Upper lobe of right lung (tissue), 1 donor: ENCODE measurements at places on chromosomes 7 and 10. TPM values are rescaled to one million over a fixed set of nuclear protein-coding genes. Genes with fewer than 3 reads are reported as not detected.

The LBX1 gene
- not detected for total RNA-seq

The GRID2IP gene
- 0.46 TPM for total RNA-seq

The DOCK4 gene
- 100 TPM for total RNA-seq

The RFC2 gene
- total RNA-seq: 16.3 TPM

- H3K27ac ChIP-seq: no peak overlapping the region
- no peaks in the 10 kb centered on the region for H3K4me1 ChIP-seq
Observed at GRCh38 chr7:158399762-158400161, 187.9 kb downstream of the PTPRN2 start.

GRCh38 chr7:139699640-139700504 lies 77.9 kb downstream of the HIPK2 start:
- no peak overlapping the region for H3K4me3 ChIP-seq
- no peaks in the 10 kb centered on the region for H3K27me3 ChIP-seq
- DNase-seq: no peak

DNA sequence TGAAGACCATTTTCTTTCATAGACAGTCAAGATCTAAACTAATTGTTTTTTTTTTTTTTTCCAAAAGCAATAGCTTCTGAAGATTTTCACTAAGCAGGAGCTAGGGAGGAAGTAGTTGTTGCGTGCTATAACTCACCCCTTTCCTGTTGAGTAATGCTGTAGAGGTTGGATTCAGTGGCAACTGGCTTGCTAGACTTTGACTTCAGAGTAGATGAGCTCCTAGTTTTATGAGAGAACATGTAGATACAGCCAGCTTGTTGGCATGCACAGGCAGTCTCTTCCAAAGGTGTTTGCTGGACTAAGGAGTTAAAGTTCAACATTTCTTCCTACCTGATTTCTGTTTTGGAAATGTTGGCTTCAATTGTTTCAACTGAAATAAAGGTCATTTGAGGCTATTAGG lies 66.2 kb upstream of the MXI1 start:
- no peaks in the 10 kb centered on the region for H3K36me3 ChIP-seq
- peaks cover 21% of the 10 kb centered on the region for H3K4me1 ChIP-seq
- no peak for DNase-seq

DNA sequence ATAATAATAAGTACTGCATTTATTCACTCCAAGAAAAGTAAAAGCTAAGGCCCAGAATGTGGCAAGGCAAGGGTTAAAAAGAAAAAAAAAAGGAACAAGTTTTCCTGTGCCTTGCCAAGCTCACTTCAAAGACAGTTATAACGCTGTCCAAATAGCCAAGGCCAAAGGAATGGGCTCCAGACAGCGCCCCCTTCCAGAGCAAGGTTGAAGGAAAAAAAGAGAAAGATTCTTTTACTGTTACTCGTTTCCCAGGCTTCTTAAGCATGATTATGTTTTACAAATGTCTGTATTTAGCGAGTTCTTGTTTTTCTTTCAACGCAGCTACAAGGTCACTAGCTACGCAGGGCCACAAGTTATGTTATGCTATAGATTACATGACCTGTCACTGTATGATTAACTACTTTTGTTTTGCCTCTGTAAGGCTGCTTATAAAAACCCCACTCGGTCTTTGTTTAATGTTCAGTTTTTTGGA lies 9.1 kb upstream of the EIF4H start:
- no peak overlapping the region for H3K27ac ChIP-seq
- H3K36me3 ChIP-seq: no peaks in the 10 kb centered on the region
- H3K4me1 ChIP-seq: no peaks in the 10 kb centered on the region
- no peaks in the 10 kb centered on the region for H3K27me3 ChIP-seq
- DNase-seq: no peak
- no peak overlapping the region for H3K4me3 ChIP-seq

DNA sequence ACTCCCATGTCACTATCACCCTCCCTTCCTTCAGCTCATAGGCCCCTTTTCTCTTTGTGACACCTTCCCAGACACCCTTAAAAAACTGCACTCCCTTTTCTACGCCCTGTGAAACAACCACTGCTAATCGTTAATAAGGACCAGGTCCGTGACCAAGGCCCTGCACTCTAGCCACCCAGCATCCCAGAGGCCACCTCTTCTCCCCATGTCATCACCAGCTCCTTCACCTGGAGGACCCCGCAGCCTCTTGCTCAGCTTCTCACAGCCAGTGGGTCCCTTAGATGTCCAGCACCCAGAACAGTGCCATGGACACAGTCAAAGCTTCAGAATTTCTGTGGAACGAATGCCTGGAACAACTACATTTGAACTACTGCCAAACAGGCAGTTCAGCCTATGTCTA lies 2.3 kb downstream of the PARD3 start:
- H3K4me3 ChIP-seq: no peak overlapping the region
- DNase-seq: no peak
- H3K27me3 ChIP-seq: no peaks in the 10 kb centered on the region
- H3K27ac ChIP-seq: no peak overlapping the region
- peaks cover 17% of the 10 kb centered on the region for H3K4me1 ChIP-seq

DNA sequence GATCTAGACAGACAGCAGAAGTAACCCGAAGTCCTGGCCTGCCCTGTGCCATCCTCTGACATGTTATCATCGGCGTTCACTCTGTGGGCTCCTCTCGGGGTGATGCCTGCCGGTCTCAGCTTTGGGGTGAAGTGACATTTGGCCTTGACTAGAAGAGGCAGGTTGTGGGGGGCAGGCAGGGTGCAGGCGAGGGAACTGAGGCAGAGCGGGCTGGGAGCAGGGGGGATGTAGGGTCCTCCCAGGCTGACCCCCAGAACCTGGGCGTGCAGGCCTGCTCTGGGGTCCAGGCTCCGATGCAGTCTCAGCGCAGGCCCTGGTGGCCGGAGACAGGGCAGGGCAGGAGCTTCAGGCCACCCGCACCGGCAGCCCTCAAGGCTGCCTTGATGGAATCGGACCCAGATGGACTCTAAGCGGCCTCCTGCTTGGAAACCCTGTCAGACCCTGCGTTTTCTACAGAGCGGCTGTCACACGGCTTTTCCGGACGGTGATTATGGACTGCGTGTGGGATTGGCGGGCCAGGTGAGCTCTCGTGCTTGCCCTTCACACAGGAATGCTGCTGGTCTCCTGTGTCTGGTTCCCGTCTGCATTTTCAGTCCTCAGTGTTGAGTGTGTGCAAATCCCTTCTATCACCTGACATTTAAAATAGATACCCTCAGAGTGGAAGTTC lies 842 bp upstream of the JAKMIP3 start:
- H3K4me1 ChIP-seq: peaks cover 10% of the 10 kb centered on the region
- peak overlapping the region; percentile 53 for H3K4me3 ChIP-seq
- no peak overlapping the region for H3K27ac ChIP-seq
- no peaks in the 10 kb centered on the region for H3K27me3 ChIP-seq
- no peaks in the 10 kb centered on the region for H3K36me3 ChIP-seq
- DNase-seq: peak; percentile 52

- H3K36me3 ChIP-seq: no peaks in the 10 kb centered on the region
- no peak overlapping the region for H3K27ac ChIP-seq
- no peak overlapping the region for H3K4me3 ChIP-seq
Observed at GRCh38 chr10:88037623-88038022, 174.2 kb downstream of the PTEN start.

DNA sequence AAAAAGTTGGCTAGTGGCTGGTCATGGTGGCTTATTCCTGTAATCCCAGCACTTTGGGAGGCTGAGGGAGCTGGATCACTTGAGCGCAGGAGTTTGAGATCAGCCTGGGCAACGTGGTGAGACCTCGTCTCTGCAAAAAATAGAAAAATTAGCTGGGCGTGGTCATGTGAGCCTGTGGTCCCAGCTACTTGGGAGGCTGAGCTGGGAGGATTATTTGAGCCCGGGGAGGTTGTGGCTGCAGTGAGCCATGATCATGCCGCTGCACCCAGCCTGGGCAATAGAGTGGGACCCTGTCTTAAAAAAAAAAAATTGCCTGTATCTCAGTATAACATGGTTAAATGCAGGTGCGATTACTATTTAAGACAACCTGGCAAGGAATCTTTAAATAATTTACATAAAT lies 61.0 kb downstream of the ADD3 start:
- H3K4me3 ChIP-seq: no peak overlapping the region
- H3K27ac ChIP-seq: peak overlapping the region; percentile 67
- H3K36me3 ChIP-seq: no peaks in the 10 kb centered on the region
- H3K4me1 ChIP-seq: peaks cover 40% of the 10 kb centered on the region
- no peak for DNase-seq
